Smooth muscle cell of the umbilical artery (primary cell): ENCODE measurements at places on chromosomes 16 and 17. TPM values are rescaled to one million over a fixed set of nuclear protein-coding genes. Genes with fewer than 3 reads are reported as not detected.

The EFTUD2 gene
- 92.1 and 207 TPM in 2 replicates for total RNA-seq

The NPIPB9 gene
- 3.6 and 4.6 TPM in 2 replicates for total RNA-seq

The XYLT1 gene
- 83.9 and 109 TPM in 2 replicates for total RNA-seq

The KRT33A gene
- total RNA-seq, result not detected in 2 replicates

The ASPA gene
- 0.05 and 0.30 TPM in 2 replicates for total RNA-seq

The EME1 gene
- 0.59 and 4.3 TPM in 2 replicates for total RNA-seq

The SLFN12L gene
- under 0.01 TPM in 1 of 2 replicates, not detected in the other for total RNA-seq

The LDHD gene
- 1.8 and 3.3 TPM in 2 replicates for total RNA-seq

The GPR179 gene
- under 0.01 and 0.14 TPM in 2 replicates for total RNA-seq

The HBQ1 gene
- not detected in 2 replicates for total RNA-seq

The TRIM47 gene
- total RNA-seq, result 3.9 and 6.6 TPM in 2 replicates

The MT3 gene
- total RNA-seq, result not detected in 2 replicates

The TPSAB1 gene
- total RNA-seq, result not detected in 2 replicates

The SLC5A10 gene
- not detected in 2 replicates for total RNA-seq

The CENPX gene
- 11.3 and 17.7 TPM in 2 replicates for total RNA-seq

The WFIKKN1 gene
- under 0.01 and 0.46 TPM in 2 replicates for total RNA-seq

The CCL3 gene
- not detected in 2 replicates for total RNA-seq

The GINS2 gene
- 0.89 and 4.4 TPM in 2 replicates for total RNA-seq

The TPSG1 gene
- total RNA-seq, result not detected in 2 replicates

The SPEM1 gene
- not detected in 2 replicates for total RNA-seq

The ZG16B gene
- not detected in 2 replicates for total RNA-seq

The CIBAR2 gene
- total RNA-seq, result not detected in 2 replicates

The ZFPM1 gene
- total RNA-seq, result 3.9 and 6.0 TPM in 2 replicates

The CLDN9 gene
- total RNA-seq, result not detected in 2 replicates

The CHD9 gene
- total RNA-seq, result 66.2 and 73.8 TPM in 2 replicates

The PLEKHG4 gene
- 13.1 and 28.2 TPM in 2 replicates for total RNA-seq

The KRT9 gene
- not detected in 2 replicates for total RNA-seq

The KRT28 gene
- not detected in 2 replicates for total RNA-seq

The DOC2B gene
- total RNA-seq, result not detected in 2 replicates

The RRAD gene
- 21.1 and 37.4 TPM in 2 replicates for total RNA-seq
